Mesendoderm (in vitro differentiated cells): ENCODE measurements at places on chromosomes 4 and X.
A peak's percentile ranks its signal among the peaks of the same experiment; 100 is the strongest.

GRCh38 chrX:153966283-153966688, 5.3 kb downstream of the HCFC1 start:
- DNase-seq, result no peak

GRCh38 chr4:37225778-37226177, 18.8 kb upstream of the NWD2 start:
- DNase-seq, result peak; percentile 23

- no peak for DNase-seq
These were observed 503.9 kb downstream of the SMARCA1 start for GRCh38 chrX:129019412-129019811.

DNA sequence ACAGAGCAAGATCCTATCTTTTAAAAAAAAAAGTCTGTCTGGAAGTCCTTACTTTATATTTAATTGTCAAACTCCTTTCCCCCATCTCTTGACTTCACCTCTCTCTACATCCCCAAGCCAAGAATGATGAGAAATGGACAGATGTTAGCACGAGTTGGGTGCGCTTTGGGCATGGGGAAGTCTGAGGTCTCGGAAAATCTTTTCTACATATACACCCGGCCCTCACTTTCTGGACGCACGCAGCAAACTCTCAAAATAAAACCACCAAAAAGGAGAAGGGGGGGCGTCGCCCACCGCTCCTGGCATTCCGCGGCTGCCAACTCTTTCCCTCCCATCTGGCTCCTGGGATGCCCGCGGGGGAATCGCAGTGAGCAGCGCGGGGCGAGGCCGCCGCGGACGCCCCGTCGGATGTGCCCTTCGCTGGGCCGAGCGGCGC, 756 bp downstream of the IGFBP7 start:
- no peak for DNase-seq

GRCh38 chr4:186485150-186485549, 70.2 kb downstream of the MTNR1A start:
- DNase-seq, result no peak

- DNase-seq, result peak; percentile 28
These were observed 103.2 kb upstream of the LANCL3 start for GRCh38 chrX:37468124-37468739.

DNA sequence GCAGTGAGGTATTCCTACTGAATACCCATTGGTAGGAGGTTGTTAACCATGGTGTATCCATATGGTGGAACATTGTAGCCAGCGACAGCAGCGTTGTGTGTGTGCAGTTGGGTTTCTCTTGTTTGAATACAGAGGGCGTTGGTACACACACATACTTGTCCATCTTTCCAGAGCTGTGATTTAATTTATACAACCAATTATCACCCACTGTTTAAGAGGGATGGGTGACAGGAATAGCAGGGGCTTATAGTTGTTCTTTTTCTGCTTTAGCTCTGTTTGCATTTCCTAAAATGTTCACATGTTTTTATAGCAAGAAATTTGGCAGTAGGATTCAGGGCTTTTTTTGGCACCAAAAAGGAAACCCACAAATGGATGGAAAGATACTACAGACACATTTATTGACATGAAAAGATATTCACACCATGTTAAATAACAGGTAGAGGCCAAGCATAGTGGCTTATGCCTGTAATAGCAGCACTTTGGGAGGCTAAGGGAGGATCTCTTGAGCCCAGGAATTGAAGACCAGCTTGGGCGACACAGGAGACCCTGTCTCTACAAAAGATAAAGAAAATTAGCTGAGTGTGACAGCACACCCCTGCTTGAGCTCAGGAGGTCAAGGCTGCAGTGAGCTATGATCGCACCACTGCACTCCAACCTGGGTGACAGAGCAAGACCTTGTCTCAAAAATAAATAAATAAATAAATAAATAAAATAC, 60.6 kb downstream of the TNIP2 start:
- DNase-seq, result no peak

DNA sequence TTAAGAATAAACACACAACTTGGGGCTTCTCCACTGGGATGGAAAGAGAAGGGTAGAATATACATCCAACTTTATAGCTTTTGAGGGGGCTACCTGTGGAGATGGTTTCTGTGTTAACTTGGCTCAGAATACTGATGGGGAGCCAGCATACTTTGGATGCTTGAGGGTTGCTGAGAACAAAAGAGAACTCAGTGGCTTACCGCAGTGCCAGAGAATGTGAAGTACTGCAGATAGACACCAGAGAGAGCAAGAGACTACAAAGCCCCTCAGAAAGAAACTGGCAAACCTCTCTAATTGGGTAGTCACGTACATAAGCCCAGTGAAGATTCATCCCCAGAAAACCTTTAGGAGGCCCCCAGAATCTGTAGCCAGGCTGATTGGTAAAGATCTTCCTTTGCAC, 214.4 kb downstream of the DCHS2 start:
- DNase-seq, result peak; percentile 91

DNA sequence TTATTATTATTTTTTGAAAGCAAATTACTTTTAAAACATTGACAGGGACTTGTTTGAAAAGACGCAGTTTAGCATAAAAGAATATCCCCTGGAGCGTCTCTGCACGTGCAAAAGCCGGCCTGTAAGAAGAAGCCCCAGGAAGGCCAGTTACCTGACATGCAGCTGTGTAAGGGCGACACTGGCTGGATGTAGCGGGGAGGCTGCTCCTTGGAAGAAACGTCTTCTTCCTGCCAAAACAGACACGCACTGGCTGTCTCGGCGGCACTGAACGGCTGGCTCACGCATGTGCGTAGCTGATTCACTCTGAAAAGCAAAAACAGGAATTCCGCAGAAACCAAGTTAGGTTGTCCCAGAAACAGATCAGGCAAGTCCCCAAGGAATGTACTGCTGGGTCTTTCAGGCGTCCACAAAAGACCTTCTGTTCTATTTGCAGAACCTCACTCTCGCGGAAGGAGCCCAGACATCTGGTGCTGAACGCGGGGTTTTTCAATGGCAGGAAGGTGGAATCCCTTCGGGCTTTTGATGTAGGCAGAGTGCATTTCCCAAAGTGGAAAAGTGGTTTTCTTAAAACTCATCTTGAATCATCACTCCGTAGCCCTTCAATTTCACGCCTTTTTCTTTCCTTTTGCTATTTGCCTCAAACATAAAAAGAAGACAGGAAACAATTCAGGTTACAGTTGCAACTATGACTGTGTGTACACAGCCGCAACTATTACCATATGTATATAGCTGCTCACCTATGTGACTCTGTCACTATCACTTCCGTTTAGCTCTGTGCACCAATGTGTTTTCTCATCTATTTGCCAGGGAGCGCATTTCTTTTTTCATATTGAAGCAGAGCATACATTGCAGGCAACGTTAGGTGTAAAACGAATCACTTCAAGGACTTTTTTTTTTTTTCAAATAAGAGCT, 38.1 kb upstream of the ARSH start:
- DNase-seq, result no peak

DNA sequence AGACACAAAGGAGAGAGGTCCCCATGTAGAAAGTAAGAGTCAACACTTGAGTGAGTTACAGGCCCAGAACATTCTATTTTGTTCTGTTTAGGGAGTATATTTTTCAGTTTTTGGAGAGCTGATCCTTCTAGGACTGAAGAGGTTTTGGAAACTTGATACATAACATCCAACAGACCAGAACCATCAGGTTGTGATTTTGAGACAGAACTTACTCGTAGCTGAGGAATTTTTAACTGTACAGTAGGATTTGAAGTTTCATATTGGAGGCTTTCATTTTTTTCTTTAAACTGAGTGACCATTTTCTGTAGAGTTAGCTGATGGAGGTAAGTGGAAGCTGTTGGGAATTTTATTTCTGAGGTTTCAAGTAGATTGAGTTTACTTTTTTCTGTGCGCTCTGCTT, 73.3 kb downstream of the NCAPG start:
- DNase-seq, result no peak

DNA sequence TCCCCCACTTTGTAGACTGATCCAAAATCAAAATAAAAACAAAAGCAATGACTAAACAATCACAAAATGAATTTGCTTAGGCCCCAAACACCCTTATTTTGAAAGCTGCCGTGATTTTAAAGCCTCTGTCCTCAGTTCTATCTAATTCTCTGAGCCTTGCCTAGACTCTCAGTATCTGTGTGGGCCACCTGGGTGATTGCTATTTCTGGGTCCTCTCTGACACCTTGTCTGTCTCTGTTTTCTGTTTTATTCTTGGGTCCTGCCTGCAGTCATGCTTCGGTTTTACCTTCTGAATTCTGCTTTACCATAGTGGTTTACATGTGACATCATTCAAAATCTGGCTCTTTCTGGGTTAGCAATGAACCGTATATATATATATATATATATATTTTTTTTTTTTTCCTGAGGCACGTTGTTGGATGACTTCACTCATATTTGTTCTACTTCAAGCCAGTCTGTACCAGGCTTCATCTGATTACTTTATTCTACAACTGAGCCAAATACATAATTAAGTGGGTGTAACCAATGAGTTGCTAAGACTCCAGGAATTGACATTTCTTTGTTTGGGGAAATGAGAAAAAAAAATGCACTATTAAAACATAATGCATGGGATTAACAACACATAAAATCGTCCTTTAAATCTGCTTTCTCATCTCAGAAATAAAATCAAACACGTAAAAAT, 710.7 kb upstream of the SLIT2 start:
- no peak for DNase-seq

GRCh38 chr4:145520172-145520571, 38.5 kb downstream of the SMAD1 start:
- no peak for DNase-seq

DNA sequence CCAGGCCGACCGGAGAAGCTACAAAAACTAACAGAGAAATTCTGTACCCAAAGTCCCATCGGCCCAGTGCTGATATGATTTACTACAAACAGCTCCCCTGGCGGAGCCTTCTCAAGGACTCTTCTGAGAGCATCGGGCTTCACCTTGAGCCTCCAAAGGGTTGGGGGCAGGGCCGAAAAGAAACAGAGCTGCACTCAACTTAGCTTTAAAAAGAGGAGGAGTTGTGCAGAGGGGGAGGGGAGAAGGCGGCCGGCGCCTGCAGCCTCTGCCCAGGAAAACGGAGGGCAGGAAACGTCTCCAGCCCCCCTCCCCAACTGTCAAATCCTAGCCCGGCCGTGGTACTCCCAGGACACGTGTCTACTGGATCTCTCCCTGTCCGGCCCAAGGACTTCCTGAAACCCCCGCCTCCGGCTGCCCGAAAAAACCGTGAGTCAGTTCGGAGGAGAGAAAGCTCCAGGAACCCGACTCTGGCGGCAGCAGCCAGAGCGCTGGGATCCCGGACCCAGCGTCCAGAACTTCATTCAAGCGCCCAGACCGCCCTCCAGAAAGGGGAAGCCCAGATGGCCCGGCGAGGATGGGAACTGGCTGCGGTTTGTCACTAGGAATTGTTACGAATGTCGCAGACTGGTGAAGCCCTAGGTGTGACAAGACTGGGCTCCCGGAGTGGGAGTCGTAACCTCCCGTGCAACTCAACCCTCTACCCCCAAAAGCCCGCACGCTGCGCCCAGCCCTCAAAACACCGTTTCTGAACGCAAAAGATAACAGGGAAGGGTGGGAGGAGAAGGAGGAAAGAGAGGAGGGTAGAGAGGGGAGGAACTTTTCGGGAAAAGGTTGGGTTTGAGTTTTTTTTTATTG, 973 bp downstream of the ADAMTS3 start:
- peak; percentile 99 for DNase-seq

GRCh38 chr4:3244002-3244401, 5.0 kb upstream of the MSANTD1 start:
- DNase-seq, result no peak

GRCh38 chr4:136935305-136935704, 597.0 kb downstream of the PCDH18 start:
- DNase-seq, result no peak

DNA sequence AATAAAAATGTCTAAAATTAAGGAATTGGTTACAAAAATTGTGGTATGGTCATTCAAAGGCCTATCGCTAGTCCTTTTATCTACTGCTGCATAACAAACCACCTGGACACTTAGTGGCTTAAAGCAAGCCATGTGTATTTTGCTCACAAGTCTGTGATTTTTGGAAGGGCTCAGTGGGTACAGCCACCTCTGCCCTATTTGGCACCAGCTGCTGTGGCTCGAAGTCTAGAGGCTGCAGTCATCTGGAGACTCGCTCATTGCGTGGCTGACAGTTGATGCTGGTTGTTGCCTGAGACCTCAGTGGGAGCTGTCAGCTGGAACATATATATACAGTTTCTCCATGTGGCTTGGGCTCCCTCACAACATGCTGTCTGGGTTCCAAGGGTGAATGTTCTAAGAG, 60.8 kb upstream of the MID1 start:
- no peak for DNase-seq

DNA sequence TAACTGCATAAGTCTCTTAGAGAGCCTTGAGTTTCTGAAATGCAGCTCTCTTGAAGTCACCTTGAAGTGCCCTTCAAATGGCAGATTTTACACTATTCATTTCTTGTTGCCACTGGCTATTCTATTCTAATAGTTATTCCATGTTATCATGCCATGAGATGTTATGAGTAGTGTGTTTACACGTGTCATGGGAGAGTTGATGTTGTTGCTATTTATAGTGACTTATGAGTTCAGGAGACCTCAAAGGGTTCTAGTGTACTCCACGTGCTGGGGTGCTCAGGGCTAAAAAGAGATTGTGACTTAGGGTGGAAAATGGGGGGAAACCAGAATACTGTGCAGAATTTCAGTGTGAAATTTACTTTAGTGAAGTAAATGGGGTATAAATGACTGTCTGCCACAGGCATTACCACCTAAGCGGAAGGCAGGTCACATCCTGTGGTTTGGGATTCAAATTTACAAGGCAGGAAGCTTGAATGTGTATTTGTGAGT, 77.1 kb upstream of the SLC4A4 start:
- no peak for DNase-seq

DNA sequence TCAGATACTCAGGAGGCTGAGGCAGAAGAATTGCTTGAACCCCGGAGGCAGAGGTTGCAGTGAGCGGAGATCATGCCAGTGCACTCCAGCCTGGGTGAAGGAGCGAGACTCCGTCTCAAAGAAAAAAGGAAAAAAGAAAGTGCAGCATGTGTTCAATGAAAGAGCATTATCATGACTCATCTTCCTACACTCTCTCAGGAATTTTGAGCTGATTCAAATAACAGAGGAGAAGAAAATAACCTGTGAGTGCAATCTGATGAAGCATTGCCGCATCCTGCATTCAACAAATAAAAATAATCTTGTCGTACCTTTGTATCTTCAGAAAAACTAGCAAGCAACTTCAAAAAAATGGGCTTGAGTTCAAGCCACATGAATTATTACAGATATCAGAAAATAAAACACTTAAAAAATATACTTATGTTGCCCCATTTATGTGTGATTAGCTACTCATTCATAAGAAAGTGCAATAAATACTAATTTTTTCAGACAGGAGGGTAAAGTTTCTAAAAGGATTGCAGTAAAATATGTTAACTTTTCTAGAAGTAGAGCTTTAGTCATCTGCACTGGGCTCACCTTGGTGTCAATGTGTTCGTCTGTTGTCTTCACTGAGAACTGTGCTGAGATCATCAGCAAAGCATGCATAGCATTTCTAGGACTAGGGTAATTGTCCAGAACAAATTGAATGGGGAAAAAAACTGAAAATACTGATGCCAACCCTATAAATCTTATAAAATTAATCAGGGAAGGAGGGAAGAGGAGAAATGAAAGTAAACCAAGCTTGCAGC, 90.4 kb upstream of the VCX3B start:
- DNase-seq, result peak; percentile 23

DNA sequence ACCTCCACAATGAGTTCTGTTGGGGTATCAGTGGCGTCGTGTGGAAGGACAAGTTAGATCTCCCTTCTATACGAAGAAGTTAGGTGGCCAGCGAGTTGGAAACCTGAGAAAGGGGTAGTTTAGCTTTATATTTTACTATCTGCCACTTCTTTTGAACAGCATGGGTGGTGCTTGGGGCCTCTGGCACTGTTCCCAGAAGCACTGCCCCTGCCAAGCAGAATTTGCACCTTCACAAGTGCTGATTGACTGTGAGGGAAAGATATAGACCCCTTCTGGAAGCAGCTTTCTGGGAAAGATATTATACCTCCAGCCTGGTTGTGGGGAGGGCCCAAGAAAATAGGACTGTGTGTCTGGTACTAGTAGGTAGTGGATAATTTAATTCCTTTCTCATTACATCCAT, 246.9 kb downstream of the FBXO8 start:
- DNase-seq, result no peak
